ENCODE measurements at places on chromosomes 11 and 22. TPM values are rescaled to one million over a fixed set of nuclear protein-coding genes. Genes with fewer than 3 reads are reported as not detected.
A peak's percentile ranks its signal among the peaks of the same experiment; 100 is the strongest.

- no peak for DNase-seq
Measured at GRCh38 chr11:13120691-13121090, 111.6 kb downstream of the RASSF10 start.

PATE4 gene
- not detected for total RNA-seq

TRIM48 gene
- total RNA-seq = not detected

TRIM34 gene
- total RNA-seq = 4.6 TPM

BTBD18 gene
- total RNA-seq = not detected

GRCh38 chr11:82992223-82992622 is 79.5 kb downstream of the RAB30 start:
- DNase-seq = no peak

DNA sequence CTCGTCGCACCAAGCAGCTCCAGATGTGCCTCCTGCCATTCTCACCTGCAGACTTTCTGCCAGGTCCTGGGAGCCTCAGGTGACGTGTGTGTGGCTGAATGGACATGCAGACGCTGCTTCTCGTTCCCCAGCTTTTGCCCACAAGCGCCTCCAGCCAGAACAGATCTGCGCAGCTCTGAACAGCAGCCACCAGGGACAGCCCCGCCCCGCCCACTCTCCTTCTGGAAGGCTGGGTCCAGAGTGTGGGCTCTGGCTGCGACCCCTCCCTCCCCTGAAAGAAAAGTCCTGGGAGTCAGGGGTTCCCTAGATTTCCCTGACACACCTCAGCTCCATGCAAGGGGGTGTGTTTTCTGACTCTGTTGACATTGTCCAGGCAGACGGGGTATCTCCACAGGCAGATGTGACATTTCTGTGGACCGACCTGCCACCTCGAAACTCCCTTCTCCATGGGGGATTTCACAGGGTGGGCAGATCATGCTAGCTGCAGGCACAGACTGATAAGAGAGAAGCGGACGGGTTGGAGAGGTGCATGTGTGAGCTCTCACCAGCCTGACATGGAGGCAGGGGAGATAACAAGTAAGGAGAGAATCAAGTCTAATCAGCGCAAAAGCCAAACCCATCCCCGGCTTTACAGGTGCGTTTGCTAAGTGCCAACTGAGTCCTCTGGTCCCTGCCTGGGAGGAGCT is 19.8 kb downstream of the SLCO2B1 start:
- no peak for DNase-seq

DNA sequence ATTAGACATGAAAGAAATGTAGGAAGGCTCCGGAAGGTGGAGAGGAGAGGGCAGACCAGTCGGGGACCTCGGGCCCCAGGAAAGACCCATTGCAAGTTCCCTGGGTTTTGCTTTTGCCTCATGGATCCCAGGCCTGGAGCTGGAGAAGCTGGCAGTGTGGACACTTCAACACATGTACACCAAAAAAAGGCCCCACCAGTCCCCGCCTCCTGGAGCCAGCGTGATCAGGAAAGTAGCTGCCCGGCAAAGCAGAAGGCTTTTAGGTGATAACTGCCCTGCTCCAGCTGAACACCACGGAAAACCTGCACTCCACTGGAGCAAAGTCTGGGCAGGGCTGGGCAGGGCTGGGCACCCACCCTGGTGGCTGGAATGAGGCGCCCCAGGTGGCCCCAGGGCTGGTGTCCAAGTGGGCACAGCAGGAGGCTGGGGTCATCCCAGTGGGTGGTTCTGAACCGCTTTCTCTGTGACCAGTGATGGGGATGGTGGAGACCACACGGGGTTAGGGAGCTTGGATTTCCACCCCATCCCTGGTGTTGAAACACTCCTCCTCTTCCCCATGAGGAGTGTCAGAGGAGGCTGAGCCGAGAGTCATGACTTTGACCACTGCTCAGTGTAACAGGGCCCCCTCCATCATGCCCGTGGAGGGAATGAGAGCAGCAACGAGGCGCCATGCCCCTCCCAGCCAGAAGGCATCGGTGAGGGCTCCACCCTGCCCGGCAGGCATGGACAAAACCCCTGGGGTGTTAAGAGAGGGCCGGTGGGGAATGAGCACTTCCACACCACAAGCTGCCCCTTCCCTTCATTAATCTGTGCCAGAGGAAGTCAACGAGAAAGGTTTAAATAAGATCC is 16.9 kb upstream of the MUC5AC start:
- DNase-seq = peak; percentile 81

- DNase-seq = peak; percentile 60
Measured at GRCh38 chr22:43554694-43555365, 143.0 kb downstream of the MPPED1 start.

OR10A2 gene
- not detected for total RNA-seq

DTX4 gene
- total RNA-seq = 1.2 TPM

DNA sequence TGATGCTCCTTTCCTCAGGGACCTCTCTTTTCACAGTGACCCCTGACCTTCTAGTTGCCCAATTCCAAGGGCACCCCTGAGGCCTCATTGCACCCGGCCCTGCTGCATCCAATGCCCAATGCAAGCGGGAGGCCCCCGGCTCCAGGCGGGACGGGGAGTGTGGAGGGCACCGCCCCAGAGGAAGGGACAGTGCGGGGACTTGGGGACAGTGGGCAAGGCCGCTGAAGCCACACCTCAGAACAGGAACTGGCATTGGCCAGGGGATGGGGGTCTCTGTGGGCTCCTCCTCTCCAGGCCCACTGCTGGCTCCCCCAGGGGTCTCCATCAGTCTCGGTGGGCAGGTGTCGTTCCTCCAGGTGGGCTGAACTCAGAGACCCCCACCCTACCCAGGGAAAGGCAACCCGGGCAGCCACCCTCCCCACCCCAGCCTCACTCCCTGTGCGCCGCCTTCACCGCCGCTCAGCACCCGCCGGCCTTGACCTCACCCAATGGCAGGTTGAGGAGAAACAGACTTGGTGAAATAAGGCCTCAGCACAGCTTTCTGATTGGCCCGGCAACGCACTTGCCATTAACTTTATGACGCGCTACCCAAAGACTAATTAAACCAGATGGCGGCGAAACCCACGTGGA is 1312.0 kb downstream of the BRD1 start:
- no peak for DNase-seq

- DNase-seq = no peak
Measured at GRCh38 chr11:120389693-120390584, 53.7 kb downstream of the ARHGEF12 start.

DNA sequence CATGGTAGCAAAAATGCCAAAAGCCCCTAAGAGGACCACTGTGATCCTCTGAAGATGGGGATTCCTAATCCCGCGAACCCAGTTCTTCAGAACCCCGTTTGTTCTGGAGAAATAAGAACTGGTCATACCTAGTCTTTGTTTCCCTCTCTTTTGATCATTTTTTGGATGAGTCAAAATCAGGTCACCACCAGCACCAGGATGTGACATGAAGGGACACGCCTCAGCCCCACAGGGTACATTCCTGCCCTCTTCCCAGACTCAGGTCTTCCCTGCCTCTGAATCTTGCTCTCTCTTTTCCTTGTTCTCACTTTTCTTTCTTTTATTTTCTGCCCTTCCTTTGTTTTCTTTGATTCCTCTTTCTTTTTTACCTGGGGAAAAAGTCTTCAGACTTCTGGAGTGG is 14.6 kb upstream of the ANO1 start:
- peak; percentile 40 for DNase-seq

ARHGAP8 gene
- 0.89 TPM for total RNA-seq

GNG3 gene
- total RNA-seq = not detected

DNA sequence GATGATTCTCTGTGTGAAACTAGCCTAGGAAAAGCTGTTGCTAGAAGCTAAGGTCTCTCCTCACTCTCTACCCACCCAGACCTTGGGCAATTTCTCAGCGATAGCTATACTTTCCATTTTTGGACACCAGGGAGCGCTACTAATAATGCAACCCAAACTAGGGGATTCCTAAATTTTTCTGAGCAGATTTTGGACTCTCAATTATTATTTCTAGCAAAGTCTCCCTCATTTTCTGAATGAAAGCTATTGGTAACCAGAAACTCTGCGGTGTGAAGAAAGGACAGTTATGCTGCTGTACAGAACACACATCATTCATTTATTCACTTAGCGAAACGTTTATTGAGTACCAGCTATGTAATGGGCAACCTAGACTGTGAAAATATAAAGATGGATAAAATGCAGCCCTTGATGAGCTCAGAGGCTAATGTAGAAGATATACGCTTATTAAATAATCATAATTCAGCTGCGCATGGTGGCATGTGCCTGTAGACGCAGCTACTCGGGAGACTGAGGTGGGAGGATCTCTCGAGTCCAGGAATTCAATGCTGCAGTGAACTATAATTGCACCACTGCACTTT is 6.1 kb upstream of the STIM1 start:
- DNase-seq = no peak

DNA sequence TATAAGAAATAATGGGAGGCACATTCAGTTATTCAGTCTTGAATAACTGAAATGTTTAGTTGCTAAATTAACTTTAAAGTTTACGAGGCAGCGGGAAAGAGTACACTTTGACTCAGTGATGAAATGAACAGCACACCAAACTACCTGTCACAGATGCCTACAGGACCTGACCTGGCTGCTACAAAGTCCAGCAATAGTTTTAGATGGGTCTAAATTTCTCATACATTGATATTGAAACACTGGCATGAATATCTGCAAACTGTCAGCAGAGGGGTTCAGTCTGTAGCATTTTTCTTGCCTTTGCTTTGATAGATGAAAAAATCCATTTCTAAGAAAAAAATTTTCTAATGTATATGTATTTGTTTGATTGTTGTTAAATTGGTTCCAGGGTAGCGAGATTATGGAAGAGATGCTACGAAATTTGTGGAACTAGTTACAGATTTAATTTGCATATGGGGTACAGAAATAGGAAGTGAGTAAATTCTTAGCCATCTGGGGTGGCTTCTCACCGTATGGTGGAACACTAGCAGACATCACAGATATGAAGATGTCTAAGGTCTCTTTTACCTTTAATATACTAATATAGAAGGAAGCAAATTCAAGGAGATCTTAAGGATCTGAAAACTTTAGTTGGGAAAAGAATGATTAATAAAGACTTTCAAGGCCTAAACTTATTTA is 20.8 kb upstream of the GAB2 start:
- no peak for DNase-seq

GRCh38 chr11:27679136-27680015 is 20.9 kb downstream of the BDNF start:
- DNase-seq = no peak

- no peak for DNase-seq
Measured at GRCh38 chr11:118291477-118292135, 12.9 kb upstream of the CD3E start.

GRCh38 chr22:44291674-44292360 is 20.9 kb downstream of the SHISAL1 start:
- DNase-seq = no peak

DNA sequence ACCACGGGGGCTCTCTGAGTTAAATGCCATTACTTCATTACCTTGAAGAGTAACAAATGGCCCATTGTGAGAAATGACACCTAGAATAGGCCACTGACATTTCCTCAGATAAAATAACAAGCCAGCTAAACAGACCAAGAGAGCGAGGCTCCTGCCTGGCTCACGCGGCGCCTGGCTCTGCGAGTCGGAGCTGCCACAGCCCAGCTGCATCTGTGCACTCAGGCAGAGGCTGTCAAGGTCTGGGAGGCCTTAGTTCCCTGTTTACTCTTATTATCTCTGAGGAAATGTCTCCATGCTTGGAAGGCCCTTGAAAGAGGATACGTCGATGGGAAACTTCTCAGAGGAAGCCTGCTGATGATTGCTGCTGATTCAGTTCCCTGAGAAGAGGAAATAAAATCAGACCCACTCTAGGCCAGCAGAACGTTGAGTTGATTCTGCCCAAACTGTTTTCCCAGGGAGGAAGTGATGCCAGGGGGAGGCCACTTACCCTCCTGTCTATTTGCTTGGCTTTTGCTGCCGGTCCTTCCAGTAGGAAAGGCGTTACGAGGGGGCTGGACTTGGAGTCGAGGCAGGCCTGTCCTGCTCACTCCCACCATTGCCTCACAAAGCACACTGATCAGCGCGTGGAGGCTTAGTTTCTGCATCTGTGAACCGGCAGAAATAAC is 208.8 kb downstream of the TBC1D22A start:
- DNase-seq = peak; percentile 44

GRCh38 chr11:76903325-76903724 is 42.6 kb downstream of the ACER3 start:
- DNase-seq = no peak

GRCh38 chr11:32044158-32044863 is 46.6 kb upstream of the RCN1 start:
- no peak for DNase-seq

DNA sequence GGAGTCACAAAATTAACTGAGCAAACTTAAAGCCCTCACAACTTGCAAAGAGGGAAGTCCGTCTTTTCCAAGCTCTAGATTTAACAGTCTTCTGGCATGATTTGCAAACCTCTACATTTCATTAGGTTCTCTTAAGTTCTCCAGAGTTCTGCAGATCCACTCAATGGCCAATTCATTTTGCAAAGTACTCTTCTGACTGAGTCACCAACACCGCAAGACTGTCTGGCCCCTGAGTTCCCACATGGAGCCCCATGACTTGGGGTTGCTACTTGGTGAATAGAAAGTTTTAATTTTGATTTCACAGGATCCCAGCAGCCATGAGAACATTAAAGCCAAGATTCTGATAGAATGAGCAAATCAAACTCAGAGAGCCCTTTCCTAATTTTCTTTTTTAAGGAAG is 134.5 kb downstream of the PLEKHA7 start:
- no peak for DNase-seq

GRCh38 chr11:126821827-126822226 is 178.7 kb downstream of the KIRREL3 start:
- DNase-seq = no peak

MGAT3 gene
- 9.4 TPM for total RNA-seq

- DNase-seq = no peak
Measured at GRCh38 chr11:60880643-60881282, 13.4 kb downstream of the ZP1 start.

TYMP gene
- total RNA-seq = 9.0 TPM

OR52B6 gene
- not detected for total RNA-seq

GLB1L2 gene
- total RNA-seq = 0.21 TPM

OR52A5 gene
- total RNA-seq = not detected

- no peak for DNase-seq
Measured at GRCh38 chr11:78465169-78465942, 47.7 kb upstream of the GAB2 start.

DNA sequence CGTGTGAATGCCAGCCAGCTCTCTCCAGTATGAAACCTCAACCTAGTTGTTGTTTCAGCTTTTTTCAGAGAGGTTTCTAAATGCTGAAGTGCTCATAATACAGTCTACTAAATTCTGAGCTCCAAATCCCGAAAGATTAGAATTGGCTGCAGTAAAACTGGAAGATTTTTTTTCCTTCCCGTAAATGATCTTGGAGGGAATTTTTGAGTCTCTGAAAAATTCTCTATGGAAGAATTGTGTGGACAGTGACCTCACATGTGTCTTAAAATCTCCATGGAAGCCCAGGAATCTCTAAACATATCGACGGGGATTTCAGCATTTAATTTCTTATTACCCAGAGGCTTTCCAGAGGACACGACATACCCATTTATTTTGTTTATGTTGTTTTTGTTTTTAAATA is 1499.2 kb downstream of the LRRC4C start:
- DNase-seq = no peak

TRIM49 gene
- not detected for total RNA-seq

GRCh38 chr11:113014262-113015097 is 53.3 kb downstream of the NCAM1 start:
- no peak for DNase-seq

GRCh38 chr11:123537726-123538125 is 107.7 kb downstream of the GRAMD1B start:
- DNase-seq = no peak

GRCh38 chr11:67119585-67120391 is 725 bp downstream of the KDM2A start:
- DNase-seq = no peak

GRCh38 chr11:44167046-44167445 is 71.6 kb downstream of the EXT2 start:
- no peak for DNase-seq
